ENCODE measurements at places on chromosomes 5 and 9.

DNA sequence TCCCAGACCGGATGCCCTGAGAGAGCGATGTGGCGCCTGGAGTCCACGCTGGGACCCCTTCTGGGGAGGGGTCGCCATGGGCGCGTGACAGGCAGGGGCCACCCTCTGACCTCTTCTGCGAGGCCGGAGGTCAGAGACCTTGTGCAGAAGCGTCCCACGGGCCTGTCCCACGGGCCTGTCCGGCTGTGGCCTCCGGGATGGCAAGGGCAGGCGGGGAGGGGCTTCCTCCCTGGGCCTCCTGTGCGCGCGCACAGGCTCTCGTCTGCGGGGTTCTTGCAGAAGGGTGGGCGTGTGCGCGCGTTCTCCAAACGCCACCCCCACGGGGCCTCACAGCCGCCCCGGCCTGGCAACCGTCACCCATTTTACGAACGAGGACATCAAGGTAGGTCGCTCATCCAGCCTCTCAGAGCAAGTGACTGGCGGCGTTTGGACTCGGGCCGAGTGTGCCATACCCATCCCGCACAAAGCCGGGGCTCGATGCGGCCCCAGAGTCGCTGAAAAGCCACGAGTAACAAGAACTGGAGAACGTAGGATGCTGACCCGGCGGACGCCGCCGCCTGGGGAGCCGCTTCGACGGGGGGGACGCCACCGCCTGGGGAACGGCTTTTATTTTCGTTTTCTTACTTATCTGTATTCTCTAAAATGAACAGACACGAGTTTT, 897 bp downstream of the AHRR start:
- no peak for DNase-seq

GRCh38 chr5:140821375-140822280, at the start of gene PCDHA5:
TSS of gene PCDHA5 (plus strand) at chr5:140821613.
- no peak for DNase-seq

DNA sequence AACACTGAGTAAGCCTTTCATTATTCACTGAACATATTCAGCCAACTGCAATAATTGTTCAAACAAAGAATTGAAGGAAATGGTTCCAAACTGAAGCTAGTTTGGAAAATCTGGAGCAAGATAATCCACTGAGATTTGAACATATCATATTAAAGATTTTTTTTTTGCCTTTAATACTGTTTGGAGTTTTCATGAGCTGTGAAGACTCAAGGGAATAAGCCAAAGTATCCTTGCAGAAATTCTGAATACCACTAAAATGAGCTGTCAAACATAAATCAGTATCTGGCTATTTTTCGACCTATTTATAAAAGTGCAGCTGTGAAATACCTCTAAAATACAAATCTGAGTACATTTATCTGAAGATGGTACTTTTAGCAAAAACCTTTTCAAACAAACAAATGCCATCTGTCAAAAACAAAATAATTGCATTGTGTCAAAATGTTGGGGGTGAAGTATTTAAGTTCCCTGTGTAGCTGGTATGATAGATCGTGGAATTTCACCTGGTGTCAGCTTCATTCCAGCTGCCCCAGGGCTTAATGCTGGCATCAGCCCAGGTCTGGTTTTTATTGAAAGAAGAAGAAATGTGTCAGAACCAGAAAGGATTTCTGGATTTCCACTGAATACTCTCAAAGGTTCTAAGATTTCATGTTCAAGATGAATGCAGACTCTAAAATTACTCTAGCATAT, 149.0 kb upstream of the GRAMD2B start:
- DNase-seq, result no peak

DNA sequence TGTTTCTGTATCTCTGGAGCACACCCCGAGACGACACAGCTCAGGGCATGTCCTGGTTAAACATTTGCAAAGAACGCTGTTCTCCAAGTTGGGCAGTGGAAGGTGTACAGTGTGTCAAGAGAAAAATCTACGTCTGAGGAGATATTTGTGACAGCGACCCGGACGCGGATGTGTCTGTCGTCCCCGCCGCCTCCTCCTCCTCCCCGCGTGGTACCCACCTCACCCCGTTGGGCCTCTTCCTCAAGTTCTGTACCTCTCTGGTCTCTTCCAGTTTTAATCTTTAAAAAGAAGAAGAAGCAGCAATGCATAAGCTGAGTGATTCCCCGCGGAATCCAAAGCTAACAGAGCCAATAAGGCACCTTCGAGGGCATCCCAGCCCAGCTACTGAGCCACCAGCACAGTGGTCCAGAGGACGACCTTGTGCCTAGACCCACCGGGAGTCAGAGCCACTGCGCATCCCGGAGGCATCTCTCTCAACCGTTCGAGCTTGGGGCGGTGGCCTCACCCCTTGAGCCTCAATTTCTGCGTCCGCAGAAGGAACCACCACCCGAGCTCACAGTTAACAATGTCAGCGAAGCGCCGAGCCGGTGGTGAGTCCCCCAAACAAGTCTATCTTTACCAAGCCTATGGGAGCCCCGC, 467 bp downstream of the C9orf78 start:
- no peak for DNase-seq

DNA sequence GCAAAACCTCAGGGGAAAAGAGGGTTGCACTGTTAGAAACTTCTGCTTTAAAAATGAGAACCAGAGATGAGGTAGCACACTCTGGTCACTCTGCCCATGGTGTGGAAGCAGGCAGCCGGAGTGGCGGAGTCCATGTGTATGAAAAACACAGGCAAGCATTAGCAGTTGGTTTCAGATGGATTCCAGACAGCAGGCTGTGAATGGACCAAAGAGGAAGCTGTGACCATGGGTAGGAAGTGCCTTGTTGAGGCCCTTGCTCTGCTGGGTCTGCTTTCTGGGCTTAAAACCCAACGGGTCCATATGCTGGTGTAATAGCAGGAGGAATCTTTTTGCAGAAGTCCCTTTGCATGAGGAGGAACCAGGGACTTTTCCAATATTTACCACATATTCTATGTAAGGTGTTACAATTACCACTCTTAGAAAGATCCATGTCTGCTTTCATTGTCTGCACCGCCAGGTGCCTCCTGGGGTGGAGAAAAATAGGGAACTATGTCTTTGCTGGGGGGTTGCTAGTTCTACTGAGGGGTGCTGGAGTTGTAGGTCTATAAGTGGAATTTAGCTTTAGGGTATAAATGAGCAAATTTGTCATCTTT, 77.0 kb downstream of the ANKRD55 start:
- no peak for DNase-seq

DNA sequence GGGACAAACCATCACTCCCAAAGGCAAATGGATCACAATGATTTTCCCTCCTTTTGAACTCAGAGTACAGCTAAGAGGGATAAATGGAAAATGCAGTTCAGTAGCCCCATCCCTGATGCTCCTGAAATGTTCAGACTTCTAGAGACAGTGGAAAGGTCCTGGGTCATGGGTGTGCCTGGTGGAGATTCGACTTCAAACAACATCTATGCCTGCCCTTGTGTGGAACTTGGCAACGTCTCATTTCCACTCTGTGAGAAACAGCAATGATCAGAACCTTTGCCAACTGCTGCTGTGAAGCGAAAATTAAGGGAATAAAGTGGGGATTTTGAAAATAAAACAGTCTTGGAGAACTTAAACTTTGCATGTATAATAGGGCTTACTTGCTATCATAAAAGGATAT, 778.1 kb downstream of the SEMA5A start:
- no peak for DNase-seq

GRCh38 chr5:150007050-150007449, 6.5 kb downstream of the HMGXB3 start:
- no peak for DNase-seq

DNA sequence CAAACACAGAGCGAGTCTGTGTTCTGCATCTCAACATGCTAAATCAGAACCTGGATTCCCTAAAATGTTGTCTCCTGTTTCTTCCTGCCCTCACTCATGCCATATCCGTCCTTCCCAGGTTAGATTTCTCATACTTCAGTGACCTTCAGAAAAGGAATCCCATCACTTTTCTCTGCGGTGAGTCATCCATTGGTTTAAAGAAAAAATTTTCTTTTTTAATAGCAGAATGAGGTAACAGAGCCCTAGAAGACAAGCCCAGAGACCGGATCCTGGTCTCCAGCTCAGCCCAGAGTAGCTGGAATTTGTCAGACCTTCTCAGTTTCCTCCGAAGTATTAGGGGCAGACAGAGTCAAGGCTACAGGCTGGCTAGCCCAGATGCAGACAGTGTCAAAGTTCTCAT, 143.2 kb upstream of the DMRT1 start:
- DNase-seq, result peak; percentile 71

GRCh38 chr5:148005788-148006520, 57.8 kb upstream of the SPINK5 start:
- DNase-seq, result no peak

- DNase-seq, result peak; percentile 40
Observed at GRCh38 chr5:3596261-3596825, 711 bp downstream of the IRX1 start.

GRCh38 chr5:137316346-137316736, 182.8 kb downstream of the SPOCK1 start:
- DNase-seq, result peak; percentile 65

DNA sequence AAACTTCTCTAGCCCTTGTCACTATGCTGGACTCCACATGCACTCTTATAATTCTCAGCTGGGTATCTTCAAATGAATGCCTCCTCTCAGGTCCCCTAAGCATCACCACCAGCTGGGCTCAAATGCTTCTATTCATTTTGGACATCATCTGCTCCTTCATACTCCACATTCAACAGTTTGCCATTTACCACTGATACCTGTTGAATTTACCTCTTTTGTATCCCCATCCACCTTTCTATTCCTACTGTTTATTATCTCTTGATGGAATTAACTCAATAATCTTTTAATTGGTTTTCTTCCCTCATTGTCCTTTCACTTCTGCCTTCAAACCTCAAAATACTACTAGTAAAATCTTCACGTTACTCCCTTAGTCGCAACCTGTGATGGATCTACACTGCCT, 14.5 kb downstream of the RANBP6 start:
- no peak for DNase-seq

DNA sequence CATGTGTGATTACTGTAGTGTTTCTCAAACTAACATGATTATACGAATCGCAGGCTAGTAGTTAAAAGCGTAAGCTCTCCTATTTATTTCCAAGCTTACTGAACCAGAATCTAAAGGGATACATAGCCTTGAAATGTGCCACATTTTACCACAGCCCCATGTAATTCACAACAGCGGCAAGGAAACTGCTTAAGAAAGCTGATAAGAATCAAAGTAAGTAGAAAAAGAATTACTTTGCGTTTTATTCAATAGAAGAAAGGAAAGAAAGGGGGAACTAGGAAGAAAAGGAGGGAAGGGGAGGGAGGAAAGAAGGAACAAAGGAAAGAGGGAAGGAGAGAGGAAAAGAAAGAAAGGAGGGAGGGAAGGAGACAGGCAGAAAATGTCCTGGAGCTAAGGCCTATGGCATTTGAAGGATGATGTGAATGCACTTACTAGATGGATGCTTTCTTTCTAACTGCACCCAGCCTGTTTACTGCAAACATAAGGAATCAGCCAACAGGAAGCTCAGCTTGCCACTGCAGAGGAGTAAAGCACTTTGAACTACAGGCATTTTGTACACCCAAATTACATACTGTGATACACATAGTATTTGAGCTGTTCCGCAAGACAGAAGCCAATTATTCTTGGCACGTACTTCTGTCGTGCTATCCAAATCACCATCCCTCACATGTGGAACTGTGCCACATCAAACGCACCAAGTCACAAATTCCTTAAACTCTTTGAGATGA, 521.7 kb downstream of the RAB3C start:
- no peak for DNase-seq

- DNase-seq, result no peak
Observed at GRCh38 chr9:131516100-131516499, 13.4 kb downstream of the POMT1 start.

DNA sequence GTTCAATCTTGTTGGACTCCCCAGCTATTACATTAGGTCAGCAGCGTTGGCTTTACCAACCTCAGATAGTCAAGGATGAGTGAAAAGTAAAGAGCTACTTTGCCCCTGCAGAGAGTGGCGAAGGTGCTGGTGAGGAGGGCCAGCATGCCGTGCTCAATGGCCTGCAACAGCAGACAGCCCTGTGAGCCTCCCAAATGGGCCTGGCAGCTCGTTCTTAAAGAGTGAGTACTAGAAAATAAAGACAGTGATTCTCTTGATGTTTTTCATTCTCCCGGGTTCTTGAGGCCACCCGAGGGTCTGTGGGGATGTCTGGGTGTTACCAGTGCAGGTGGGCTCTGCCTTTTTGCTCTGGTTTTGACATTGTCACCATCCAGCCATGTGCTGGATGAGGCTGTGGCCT, 16.2 kb downstream of the GADD45G start:
- DNase-seq, result no peak

DNA sequence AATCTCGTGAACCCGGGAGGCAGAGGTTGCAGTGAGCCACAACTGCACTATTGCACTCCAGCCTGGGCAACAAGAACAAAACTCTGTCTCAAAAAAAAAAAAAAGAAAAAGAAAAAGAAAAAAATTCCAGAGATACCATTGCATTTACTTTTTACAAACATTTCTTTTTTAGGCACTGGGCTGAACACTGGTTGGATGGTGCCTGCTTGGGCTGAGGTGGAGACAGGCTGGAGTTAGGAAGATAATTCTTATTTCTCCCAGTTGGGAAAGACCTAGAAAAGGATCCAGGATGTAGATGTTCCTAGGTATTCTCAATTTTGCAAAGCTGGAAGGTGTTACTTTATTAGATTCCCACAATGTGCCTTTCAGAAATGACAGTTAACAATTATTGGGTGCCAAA, 49.9 kb upstream of the JMY start:
- DNase-seq, result no peak
